ENCODE measurements at places on chromosomes 4 and X.

- no peak for DNase-seq
Measured at GRCh38 chrX:152600853-152601633, 36.7 kb upstream of the GABRQ start.

GRCh38 chrX:37658343-37659030 is 27.1 kb upstream of the XK start:
- no peak for DNase-seq

DNA sequence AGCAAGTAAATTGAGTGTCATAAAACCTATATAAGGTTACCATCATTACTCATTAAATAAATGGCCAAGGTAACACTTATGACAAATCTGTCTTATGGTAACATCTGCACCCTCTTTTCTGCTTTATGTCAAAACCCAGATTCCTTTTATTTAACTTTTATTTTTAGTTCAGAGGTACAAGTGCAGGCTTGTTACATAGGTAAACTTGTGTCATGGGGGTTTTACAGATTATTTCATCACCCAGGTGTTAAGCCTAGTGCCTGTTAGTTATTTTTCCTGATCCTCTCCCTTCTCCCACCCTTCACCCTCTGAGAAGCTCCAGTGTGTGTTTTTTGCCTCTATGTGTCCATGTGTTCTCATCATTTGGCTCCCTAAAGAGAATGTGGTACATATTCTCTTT is 930.7 kb downstream of the CCSER1 start:
- no peak for DNase-seq

GRCh38 chr4:67713529-67714247 is 12.7 kb upstream of the UBA6 start:
- no peak for DNase-seq

GRCh38 chrX:134570899-134571298 is 87.4 kb downstream of the PLAC1 start:
- no peak for DNase-seq

- no peak for DNase-seq
Measured at GRCh38 chr4:105430811-105431210, 43.1 kb downstream of the PPA2 start.

DNA sequence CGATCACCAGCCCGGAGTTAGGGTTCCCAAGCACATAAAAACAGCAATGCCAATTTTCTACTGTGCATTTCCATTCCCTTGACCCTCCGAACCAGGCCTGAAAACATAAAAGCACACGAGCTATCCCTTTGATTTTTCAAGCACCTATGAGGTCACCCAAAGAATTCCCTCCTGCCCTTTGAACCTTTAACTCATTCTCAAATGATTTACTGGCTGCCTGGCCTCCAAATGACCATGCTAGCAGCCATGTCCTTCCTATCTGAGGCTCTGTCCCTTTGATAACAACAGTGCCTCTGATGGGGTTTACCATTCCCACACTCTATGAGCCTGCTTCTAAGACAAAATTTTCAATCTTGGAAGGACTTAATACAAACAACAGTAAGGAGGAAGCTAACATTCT is 15.2 kb downstream of the SHROOM4 start:
- no peak for DNase-seq

- no peak for DNase-seq
Measured at GRCh38 chrX:55264816-55265215, at the start of gene PAGE3. Gene PAGE3 (minus strand): TSS chrX:55264916. CDS start chrX:55263903, 1,013 bp downstream.
